ENCODE measurements at places on chromosomes 2 and 18.

- no peaks in the 10 kb centered on the region for H3K4me1 ChIP-seq
- H3K36me3 ChIP-seq: no peaks in the 10 kb centered on the region
- no peak overlapping the region for H3K27ac ChIP-seq
- no peaks in the 10 kb centered on the region for H3K27me3 ChIP-seq
- DNase-seq: no peak
Measured at GRCh38 chr2:170227951-170228350, 50.0 kb downstream of the MYO3B start.

DNA sequence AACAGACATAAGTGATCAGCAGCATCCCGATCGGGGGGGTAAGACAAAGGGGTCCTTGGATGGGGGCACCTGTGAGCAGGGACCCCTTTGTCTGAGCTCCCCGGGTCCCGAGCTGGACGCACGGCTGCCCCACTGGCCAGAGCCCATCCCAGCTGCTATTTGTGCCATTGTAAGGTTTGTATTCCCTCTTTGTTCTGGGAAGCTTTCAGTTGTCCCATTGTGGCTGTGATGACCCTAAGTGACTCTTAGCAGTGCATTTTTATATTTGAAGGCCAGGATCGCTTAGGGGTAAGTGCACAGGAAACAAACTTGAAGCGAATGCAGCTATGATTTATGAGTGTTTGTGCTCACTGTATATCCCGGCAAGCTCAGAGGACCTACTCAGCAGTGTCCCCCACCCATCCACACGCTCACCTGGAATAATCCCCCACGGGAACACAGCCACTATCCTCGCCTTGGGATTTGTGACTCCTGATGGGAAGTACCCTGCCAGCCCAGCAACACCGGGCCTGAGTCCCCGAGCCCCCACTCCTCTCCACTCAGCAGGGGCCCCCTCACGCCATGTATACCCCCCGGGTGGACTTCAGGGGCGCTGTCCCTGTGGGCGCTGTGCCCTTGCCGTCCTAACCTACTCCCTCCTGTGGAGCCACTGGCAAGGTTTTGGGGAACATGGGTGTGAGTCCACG, 80.1 kb downstream of the MBP start:
- H3K27me3 ChIP-seq: no peaks in the 10 kb centered on the region
- H3K36me3 ChIP-seq: no peaks in the 10 kb centered on the region
- no peak for DNase-seq
- H3K4me3 ChIP-seq: no peak overlapping the region

- no peak overlapping the region for H3K4me3 ChIP-seq
- peak; percentile 56 for DNase-seq
- H3K27ac ChIP-seq: no peak overlapping the region
- H3K27me3 ChIP-seq: no peaks in the 10 kb centered on the region
Measured at GRCh38 chr2:72770879-72771461, 54.9 kb downstream of the EXOC6B start.

DNA sequence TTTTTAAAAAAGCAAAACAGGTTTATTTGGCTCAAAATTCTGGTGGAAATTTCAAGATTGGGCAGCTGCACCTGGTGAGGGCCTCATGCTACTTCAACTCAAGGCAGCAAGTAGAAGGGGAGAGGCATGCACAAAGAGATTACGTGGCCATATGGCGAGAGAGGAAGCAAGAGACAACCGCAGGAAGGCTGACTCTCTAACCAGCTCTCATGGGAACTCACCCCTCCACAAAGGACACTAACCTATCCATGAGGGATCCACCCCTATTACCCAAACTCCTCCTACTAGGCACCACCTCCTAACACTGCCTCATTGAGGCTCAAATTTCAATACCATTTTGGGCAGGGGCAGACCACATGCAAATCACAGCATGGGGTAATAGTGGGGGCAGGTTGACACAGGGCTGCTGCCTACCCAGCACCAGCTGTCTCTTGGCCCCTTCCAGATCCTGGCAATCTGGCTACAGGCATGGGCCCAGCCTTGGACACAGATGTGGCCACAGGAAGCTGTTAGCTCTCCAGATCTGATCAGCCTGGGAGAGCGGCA, 2.0 kb upstream of the CAPN10 start:
- peaks cover 1% of the 10 kb centered on the region for H3K36me3 ChIP-seq
- peak; percentile 20 for DNase-seq
- H3K27ac ChIP-seq: no peak overlapping the region
- H3K4me3 ChIP-seq: peak overlapping the region; percentile 83
- no peaks in the 10 kb centered on the region for H3K27me3 ChIP-seq

GRCh38 chr2:205655779-205656456, 26.4 kb upstream of the NRP2 start:
- H3K27me3 ChIP-seq: no peaks in the 10 kb centered on the region
- no peak for DNase-seq
- no peak overlapping the region for H3K4me3 ChIP-seq

GRCh38 chr2:155372969-155373368, 674.5 kb downstream of the KCNJ3 start:
- no peaks in the 10 kb centered on the region for H3K27me3 ChIP-seq
- H3K36me3 ChIP-seq: no peaks in the 10 kb centered on the region
- peak; percentile 14 for DNase-seq
- no peaks in the 10 kb centered on the region for H3K4me1 ChIP-seq

DNA sequence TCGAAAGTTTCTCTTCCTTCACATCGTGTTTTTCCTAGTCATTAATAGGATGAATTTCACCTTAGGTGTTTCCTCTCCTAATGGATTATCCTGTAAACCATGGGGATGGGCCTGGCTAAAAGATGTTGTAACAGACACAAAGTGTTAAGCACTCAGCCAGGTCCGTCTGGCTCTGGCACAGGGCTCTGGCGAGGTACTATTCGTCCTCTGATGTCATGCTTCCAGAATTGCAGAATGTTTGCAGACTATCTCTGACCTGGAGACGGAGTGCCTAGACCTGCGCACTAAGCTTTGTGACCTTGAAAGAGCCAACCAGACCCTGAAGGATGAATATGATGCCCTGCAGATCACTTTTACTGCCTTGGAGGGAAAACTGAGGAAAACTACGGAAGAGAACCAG, 13.2 kb downstream of the ATG16L1 start:
- H3K4me1 ChIP-seq: no peaks in the 10 kb centered on the region
- no peak overlapping the region for H3K27ac ChIP-seq
- H3K27me3 ChIP-seq: no peaks in the 10 kb centered on the region
- H3K36me3 ChIP-seq: peaks cover 13% of the 10 kb centered on the region

GRCh38 chr18:75218065-75218923, 7.7 kb downstream of the TSHZ1 start:
- no peak overlapping the region for H3K27ac ChIP-seq
- H3K27me3 ChIP-seq: no peaks in the 10 kb centered on the region
- no peak overlapping the region for H3K4me3 ChIP-seq

DNA sequence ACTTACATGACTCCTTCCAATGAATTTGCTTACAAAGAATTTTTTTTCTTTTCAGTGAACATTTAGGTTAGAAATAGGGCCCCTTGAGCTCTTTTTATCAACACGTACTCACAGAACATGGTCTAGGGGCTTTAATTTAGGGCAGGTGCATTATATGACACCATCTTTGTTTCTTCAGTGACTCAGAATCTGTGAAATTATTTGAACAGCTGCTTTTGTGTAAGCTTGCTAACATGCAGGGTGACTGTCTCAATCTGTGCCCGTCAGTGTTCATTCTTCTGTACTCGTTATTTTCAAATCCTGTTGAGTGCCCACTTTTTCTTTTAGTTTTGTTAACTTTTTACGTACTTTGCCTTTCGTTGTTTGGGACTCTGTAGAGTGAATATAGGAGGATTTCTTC, 52.8 kb upstream of the CABYR start:
- DNase-seq: no peak
- no peaks in the 10 kb centered on the region for H3K27me3 ChIP-seq
- H3K4me1 ChIP-seq: no peaks in the 10 kb centered on the region
- H3K36me3 ChIP-seq: no peaks in the 10 kb centered on the region
- H3K4me3 ChIP-seq: no peak overlapping the region

DNA sequence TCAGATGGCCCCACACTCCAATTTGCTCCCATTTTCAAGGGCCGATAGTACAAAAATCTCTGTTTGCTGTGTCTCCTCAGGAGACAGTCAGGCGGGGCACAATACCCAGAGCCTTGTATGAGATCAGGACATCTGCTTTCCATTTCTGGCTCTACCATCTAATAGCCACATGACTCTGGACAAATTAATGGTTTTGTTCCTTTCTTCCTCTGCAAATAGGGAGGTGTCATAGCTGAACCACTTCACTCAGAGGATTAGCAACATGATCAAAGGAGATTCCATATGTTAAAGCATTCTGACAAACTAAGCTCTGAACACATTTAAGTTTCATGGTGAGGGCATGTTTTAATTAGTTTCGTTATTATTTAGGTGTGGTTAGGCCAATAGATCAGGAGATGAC, 602.1 kb upstream of the SYT4 start:
- H3K4me1 ChIP-seq: no peaks in the 10 kb centered on the region
- H3K36me3 ChIP-seq: no peaks in the 10 kb centered on the region
- DNase-seq: no peak
- no peak overlapping the region for H3K4me3 ChIP-seq

GRCh38 chr2:65834062-65834461, 401.7 kb upstream of the SPRED2 start:
- H3K4me3 ChIP-seq: no peak overlapping the region
- H3K36me3 ChIP-seq: no peaks in the 10 kb centered on the region

GRCh38 chr18:39464006-39464405, 1898.4 kb upstream of the CELF4 start:
- no peaks in the 10 kb centered on the region for H3K4me1 ChIP-seq
- H3K36me3 ChIP-seq: no peaks in the 10 kb centered on the region
- no peaks in the 10 kb centered on the region for H3K27me3 ChIP-seq
- DNase-seq: no peak
- H3K27ac ChIP-seq: no peak overlapping the region

- no peak overlapping the region for H3K4me3 ChIP-seq
- DNase-seq: no peak
- no peaks in the 10 kb centered on the region for H3K36me3 ChIP-seq
- H3K4me1 ChIP-seq: peaks cover 10% of the 10 kb centered on the region
Measured at GRCh38 chr2:144467502-144468137, 52.3 kb downstream of the ZEB2 start.

GRCh38 chr18:70288851-70289328, at the start of gene SOCS6:
TSS of gene SOCS6 (plus strand) at chr18:70289045. CDS start at chr18:70324669, 35,624 bp downstream.
- DNase-seq: peak; percentile 73
- H3K4me1 ChIP-seq: peaks cover 11% of the 10 kb centered on the region
- H3K36me3 ChIP-seq: peaks cover 2% of the 10 kb centered on the region

DNA sequence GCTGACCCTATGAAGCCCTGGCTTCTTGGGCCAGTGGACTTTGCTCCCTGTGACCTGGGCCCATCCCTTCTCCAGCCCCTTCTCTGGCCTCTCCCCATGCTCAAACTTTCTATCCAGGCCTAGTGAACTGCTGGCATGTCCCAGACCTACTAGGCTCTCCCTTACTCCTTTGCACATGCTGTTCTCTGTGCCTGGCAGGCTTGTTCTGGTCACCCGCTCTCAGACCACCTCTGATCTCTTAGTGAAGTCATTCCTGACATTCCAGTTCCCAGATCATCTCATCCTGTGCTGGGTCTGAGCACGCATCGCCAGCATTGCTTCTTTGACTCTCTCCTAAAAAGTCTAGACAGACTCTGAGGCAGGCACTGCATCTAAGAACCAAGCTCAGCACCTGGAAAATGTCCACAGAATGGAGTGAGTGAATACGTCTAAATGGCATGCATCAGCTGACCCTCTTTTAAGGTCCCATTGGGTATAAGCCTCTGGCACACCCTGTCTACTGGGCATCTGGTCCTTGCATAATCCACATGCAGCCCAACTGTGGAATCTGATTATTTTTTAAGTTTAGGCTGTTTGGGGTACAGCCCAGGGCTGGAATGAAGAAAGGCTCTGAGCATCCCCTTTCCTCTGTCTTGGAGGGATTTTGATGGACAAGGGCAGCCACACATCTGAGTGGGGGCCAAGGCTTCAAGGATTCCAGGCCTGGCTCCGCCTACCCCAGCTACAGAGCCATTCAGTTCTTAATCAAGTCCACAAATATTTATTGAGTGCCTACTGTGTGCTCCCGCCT, 130.6 kb upstream of the HAAO start:
- no peaks in the 10 kb centered on the region for H3K36me3 ChIP-seq
- H3K4me3 ChIP-seq: no peak overlapping the region
- peaks cover 46% of the 10 kb centered on the region for H3K4me1 ChIP-seq
- H3K27me3 ChIP-seq: no peaks in the 10 kb centered on the region
- DNase-seq: peak; percentile 94
- peak overlapping the region; percentile 88 for H3K27ac ChIP-seq

- no peak for DNase-seq
- peaks cover 2% of the 10 kb centered on the region for H3K4me1 ChIP-seq
- H3K36me3 ChIP-seq: no peaks in the 10 kb centered on the region
Measured at GRCh38 chr2:97967931-97968627, 27.7 kb downstream of the TMEM131 start.

DNA sequence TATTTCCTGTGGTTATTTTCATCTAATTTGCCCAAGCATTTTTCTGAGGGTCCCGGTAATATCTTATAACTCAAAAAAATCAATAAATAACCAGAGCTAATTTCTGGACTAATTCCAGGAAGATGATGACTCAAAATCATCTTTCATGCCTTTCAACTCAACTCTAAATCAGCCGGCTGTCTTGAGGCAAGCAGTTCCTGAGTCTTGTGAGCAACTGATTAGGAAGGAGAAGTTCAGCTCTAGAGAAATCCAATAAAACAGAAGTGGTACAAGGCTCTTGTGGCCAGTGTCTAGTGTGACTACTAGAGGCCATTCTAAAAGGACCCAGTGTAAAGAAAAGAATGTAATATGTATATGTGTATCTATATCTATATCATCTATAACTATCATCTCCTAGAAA, 890.4 kb downstream of the TRIB2 start:
- DNase-seq: no peak
- no peaks in the 10 kb centered on the region for H3K27me3 ChIP-seq
- no peaks in the 10 kb centered on the region for H3K4me1 ChIP-seq
- H3K36me3 ChIP-seq: no peaks in the 10 kb centered on the region

DNA sequence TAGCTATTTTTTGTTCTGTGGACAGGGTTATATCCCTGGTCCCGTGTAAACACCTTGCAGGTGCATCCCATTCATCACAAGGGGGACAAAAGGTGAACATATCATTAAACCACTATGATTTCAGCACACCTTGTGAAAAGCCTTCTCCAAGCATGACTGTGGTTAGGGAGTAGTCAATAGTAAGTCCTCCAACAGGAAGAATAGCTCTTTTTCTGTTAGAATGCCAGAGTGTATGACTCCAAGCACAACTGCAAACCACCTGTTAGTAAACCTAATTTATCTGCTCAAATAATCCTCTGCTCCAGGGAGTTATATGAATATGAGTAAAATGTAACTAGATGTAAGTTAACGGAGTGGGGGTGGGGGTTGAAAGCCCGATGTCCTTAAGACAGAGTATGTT, 240.5 kb downstream of the AGPS start:
- H3K27ac ChIP-seq: no peak overlapping the region
- no peaks in the 10 kb centered on the region for H3K36me3 ChIP-seq
- DNase-seq: no peak
- H3K4me1 ChIP-seq: no peaks in the 10 kb centered on the region

All from fibroblast of lung (primary cell).